ENCODE measurements at places on chromosomes 5 and 9. TPM values are rescaled to one million over a fixed set of nuclear protein-coding genes. Genes with fewer than 3 reads are reported as not detected.

OR13C3 gene
- total RNA-seq, result not detected

SYK gene
- not detected for total RNA-seq

IL13 gene
- total RNA-seq, result not detected

PCDHGA4 gene
- 16.9 TPM for total RNA-seq

TLX3 gene
- total RNA-seq, result not detected

SV2C gene
- not detected for total RNA-seq

ANKRD31 gene
- total RNA-seq, result under 0.01 TPM

NDUFS6 gene
- 15.7 TPM for total RNA-seq

SLC34A3 gene
- total RNA-seq, result not detected

SOHLH1 gene
- total RNA-seq, result not detected

NPR3 gene
- total RNA-seq, result 43.4 TPM

OTP gene
- not detected for total RNA-seq

ECM2 gene
- 7.0 TPM for total RNA-seq

SLC6A19 gene
- total RNA-seq, result not detected

TMC1 gene
- total RNA-seq, result 0.59 TPM

BTNL8 gene
- not detected for total RNA-seq

BRIX1 gene
- total RNA-seq, result 16.0 TPM

TAF11L10 gene
- not detected for total RNA-seq

TSLP gene
- total RNA-seq, result 3.2 TPM

CNTFR gene
- total RNA-seq, result not detected

FAM221B gene
- not detected for total RNA-seq

CTXN3 gene
- total RNA-seq, result not detected

NUP155 gene
- 25.2 TPM for total RNA-seq

PCDHA9 gene
- 0.07 TPM for total RNA-seq

ROR2 gene
- total RNA-seq, result 2.0 TPM

FIBCD1 gene
- 10.7 TPM for total RNA-seq

MAPKAP1 gene
- total RNA-seq, result 65.4 TPM

MYO10 gene
- total RNA-seq, result 58.3 TPM

TMEM167A gene
- 91.5 TPM for total RNA-seq

B4GALT1 gene
- total RNA-seq, result 169 TPM

BARX1 gene
- total RNA-seq, result 0.13 TPM

GAPT gene
- total RNA-seq, result not detected

HEMGN gene
- total RNA-seq, result not detected

ADRB2 gene
- 1.2 TPM for total RNA-seq

ECSCR gene
- total RNA-seq, result 2.2 TPM

ABO gene
- not detected for total RNA-seq

PCDHGB7 gene
- 14.7 TPM for total RNA-seq

ASTN2 gene
- 12.0 TPM for total RNA-seq

CYLC2 gene
- total RNA-seq, result not detected

CATSPER3 gene
- total RNA-seq, result 0.10 TPM

FAM163B gene
- 0.39 TPM for total RNA-seq

SRD5A1 gene
- 33.9 TPM for total RNA-seq

EPB41L4B gene
- total RNA-seq, result 0.39 TPM

GFPT2 gene
- total RNA-seq, result 12.2 TPM

KIF27 gene
- 3.3 TPM for total RNA-seq

ZDHHC11 gene
- total RNA-seq, result 2.9 TPM

All from smooth muscle cell of the pulmonary artery (primary cell).